ENCODE measurements at places on chromosomes 3 and 15. TPM values are rescaled to one million over a fixed set of nuclear protein-coding genes. Genes with fewer than 3 reads are reported as not detected.

Gene GOLGA8S
- total RNA-seq = 0.14 TPM

Gene TAMM41
- 22.0 TPM for total RNA-seq

Gene PAQR5
- total RNA-seq = not detected

Gene CCR8
- 2.1 TPM for total RNA-seq

GRCh38 chr15:45684533-45684932, 49.7 kb downstream of the SQOR start:
- H3K27ac ChIP-seq = no peak overlapping the region
- no peak for DNase-seq
- H3K27me3 ChIP-seq = no peaks in the 10 kb centered on the region
- no peaks in the 10 kb centered on the region for H3K4me1 ChIP-seq
- no peak overlapping the region for H3K4me3 ChIP-seq

- H3K4me1 ChIP-seq = peaks cover 7% of the 10 kb centered on the region
- no peak overlapping the region for H3K4me3 ChIP-seq
- no peak for DNase-seq
- H3K27me3 ChIP-seq = peaks cover 44% of the 10 kb centered on the region
These were observed 2.4 kb downstream of the RHCG start for GRCh38 chr15:89494031-89494430.

DNA sequence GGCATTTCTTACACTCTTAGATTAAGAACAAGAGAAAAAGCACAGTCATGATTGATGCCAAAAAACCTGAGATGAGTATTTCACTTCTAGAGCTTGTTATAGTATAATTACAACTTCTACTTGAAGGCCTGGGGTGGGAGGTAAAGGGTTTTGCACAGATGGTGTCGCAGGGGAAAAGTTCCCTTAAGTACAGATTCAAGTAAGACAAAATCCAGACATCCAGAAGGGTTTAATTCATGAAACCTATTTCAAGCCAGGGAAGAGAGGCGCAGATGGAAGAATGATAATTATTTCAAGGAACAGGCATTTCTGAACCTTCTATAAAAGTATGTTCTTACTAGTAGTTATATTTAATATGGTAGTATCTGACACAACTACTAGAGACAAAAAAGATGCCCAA, 70.6 kb downstream of the TM4SF4 start:
- H3K4me1 ChIP-seq = no peaks in the 10 kb centered on the region
- DNase-seq = no peak
- H3K27ac ChIP-seq = no peak overlapping the region
- no peaks in the 10 kb centered on the region for H3K36me3 ChIP-seq
- no peaks in the 10 kb centered on the region for H3K27me3 ChIP-seq

GRCh38 chr15:90192961-90193786, 8.0 kb upstream of the SEMA4B start:
- peaks cover 29% of the 10 kb centered on the region for H3K4me1 ChIP-seq
- no peak overlapping the region for H3K27ac ChIP-seq
- H3K27me3 ChIP-seq = no peaks in the 10 kb centered on the region

DNA sequence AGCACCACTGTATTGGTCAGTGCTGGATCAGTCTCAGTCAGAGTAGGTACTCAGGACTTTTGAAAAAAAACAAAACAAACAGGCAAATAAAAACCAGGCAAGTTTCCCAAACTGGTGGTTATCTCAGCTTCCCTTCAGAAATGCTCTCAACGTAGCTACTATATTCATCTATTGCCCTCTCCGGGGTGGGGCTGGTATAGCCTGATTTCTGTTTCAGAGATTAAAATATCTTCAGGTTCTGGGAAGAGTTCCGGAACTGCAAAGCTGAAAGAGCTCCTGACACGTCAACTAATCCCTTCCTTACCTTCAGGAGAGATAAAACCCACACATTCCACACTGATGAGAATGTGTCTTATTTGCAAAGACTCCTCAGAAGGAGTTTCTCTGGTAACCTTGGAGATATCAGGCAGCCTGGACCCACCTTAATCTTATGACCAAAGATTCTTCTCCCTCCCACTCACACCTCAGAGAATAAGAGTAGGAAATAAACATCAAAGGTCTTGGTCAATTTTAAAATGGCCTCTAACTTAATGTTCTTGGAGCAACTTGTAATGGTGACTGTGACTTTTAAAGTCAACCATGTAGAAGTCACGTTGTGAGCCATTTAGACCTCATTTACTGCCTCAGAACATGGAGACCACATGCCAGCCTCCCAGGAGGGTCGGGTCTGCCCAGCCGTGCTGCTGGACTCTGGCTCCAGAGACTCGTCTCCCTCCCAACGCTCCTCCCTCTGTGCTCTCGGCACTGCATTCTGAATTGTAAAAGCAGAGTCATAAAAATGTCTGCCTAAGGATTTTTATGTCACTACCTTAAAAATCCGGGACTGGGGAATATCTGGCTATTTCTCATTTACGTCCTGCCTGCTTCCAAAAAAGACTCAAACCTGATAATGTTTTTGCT, 53.8 kb downstream of the CDCP1 start:
- peaks cover 4% of the 10 kb centered on the region for H3K4me1 ChIP-seq
- no peak overlapping the region for H3K27ac ChIP-seq
- no peaks in the 10 kb centered on the region for H3K27me3 ChIP-seq
- no peaks in the 10 kb centered on the region for H3K36me3 ChIP-seq
- H3K4me3 ChIP-seq = no peak overlapping the region

DNA sequence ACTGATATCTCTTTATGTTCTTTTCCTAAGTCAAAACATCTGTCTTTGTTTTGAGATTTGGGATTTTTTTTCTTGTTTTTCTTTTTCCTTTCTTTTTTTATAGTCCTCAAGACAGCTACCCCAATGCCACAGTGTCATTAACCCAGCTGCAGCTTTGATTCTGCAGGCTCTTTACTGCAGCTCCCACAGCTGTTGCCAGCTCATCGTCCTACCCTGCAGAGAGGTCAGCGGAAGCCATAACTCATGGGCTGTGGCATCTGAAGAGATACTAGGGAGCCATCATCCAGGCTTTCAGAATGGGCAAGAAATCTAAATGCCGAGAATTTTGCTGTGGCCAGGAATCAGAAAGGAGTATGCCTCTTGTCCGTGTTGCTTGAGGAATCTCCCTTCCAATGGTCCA, 44.3 kb upstream of the SLC24A5 start:
- peaks cover 5% of the 10 kb centered on the region for H3K27me3 ChIP-seq
- no peak overlapping the region for H3K27ac ChIP-seq
- no peaks in the 10 kb centered on the region for H3K36me3 ChIP-seq
- no peaks in the 10 kb centered on the region for H3K4me1 ChIP-seq
- DNase-seq = no peak
- H3K4me3 ChIP-seq = no peak overlapping the region

DNA sequence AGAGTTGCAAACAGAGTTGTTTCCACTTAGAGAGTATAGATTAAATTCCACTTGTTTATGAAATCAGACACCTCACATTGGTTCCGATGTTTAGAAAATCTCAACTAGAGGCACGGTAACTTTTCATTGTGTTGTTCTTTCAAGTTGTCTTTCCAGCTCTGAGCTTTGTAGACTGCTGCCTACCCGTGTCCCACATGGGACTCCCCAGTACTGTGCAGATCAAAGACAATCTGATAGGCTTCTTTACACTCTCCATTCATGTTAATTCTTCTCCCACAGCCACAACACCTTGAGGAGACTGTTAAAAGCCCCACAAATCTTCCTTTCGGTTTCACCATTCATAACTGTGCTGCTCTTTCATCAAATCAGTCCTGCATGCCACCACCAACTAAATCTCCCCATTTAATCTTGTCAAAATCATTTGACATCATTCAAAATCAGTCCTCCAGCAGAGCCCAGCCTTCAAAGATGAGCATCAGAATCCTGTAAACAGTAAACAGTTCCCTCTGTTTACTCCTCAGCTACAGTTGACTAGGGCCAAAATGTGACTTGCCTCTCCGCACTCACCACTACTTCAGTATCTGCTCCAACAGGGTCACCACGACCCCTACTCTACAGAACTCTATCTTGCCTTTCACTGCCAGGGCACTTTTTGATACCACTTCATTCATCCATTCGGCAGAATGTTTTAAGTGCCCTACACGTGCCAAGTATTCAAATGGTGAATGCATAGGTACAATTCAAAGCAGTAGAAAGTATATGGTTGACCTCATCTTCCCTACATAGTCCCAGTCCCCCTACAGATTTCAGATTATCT, 8.3 kb downstream of the ANXA2 start:
- peak overlapping the region; percentile 19 for H3K4me3 ChIP-seq
- H3K27me3 ChIP-seq = no peaks in the 10 kb centered on the region
- H3K27ac ChIP-seq = no peak overlapping the region
- peaks cover 8% of the 10 kb centered on the region for H3K36me3 ChIP-seq
- peak; percentile 16 for DNase-seq

DNA sequence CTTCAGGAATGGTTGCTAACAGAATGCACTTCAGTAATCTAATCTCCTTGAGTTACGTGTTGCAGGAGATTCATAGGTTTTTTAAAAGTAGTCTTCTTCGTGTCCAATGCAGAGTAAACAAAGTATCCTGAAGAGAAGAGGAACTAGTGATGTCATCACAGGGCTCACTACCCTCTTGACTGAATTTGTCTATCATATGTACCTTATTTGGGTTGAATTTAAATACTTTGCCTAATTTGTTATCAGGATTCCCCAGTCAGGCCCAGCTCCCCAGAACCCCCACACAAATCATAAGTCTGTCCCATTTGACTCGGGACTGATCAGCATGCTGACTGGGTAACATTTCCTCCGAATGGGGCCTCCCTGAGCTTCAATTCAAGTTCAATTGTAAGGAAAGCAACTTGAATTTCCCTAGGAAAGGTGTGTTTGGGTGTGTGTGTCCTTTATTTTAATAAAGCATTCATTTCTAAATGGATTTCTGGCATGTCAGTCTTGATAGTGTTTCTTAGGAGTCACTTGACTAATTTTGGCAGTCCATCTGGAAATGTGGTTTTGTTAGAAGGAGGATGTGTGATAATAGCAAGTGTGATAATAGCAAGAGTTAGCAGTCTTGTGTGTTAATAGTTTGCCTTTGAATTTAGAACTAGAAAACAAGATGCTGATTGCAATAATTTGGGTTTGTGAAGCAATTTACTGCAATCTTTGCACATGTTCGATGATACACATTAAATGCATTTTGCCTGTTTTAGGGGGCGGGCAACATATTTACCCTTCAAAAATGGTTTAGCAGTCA, 21.9 kb downstream of the OXNAD1 start:
- H3K27ac ChIP-seq = peak overlapping the region; percentile 88
- no peaks in the 10 kb centered on the region for H3K27me3 ChIP-seq
- peak; percentile 66 for DNase-seq
- no peaks in the 10 kb centered on the region for H3K36me3 ChIP-seq
- H3K4me3 ChIP-seq = peak overlapping the region; percentile 91
- H3K4me1 ChIP-seq = peaks cover 39% of the 10 kb centered on the region

DNA sequence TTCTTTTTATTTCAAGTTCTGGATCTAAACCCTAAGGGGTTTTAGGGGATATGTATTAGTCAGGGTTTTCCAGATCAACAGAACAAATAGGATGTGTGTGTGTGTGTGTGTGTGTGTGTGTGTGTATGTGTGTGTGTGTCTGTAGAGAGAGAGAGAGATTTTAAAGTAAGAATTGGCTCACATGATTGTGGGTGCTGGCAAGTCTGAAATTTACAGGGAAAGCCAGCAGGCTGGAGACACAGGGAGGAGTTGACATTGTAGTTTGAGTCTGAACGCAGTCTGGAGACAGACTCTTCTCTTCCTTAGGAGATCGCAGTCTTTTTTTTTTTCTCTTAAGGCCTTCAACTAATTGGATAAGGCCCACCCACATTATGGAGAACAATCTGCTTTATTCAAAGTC, 428.8 kb upstream of the TBL1XR1 start:
- H3K27me3 ChIP-seq = no peaks in the 10 kb centered on the region
- no peak overlapping the region for H3K4me3 ChIP-seq
- H3K4me1 ChIP-seq = no peaks in the 10 kb centered on the region
- no peak for DNase-seq

GRCh38 chr3:51819151-51819550, 40.1 kb upstream of the IQCF6 start:
- H3K27me3 ChIP-seq = peaks cover 8% of the 10 kb centered on the region
- H3K4me1 ChIP-seq = peaks cover 3% of the 10 kb centered on the region
- DNase-seq = no peak
- no peak overlapping the region for H3K4me3 ChIP-seq
- no peak overlapping the region for H3K27ac ChIP-seq
- no peaks in the 10 kb centered on the region for H3K36me3 ChIP-seq

- no peak overlapping the region for H3K27ac ChIP-seq
- no peaks in the 10 kb centered on the region for H3K4me1 ChIP-seq
- no peak for DNase-seq
- no peaks in the 10 kb centered on the region for H3K27me3 ChIP-seq
- H3K36me3 ChIP-seq = no peaks in the 10 kb centered on the region
These were observed 42.2 kb downstream of the CHDH start for GRCh38 chr3:53803816-53804695.

GRCh38 chr3:59856934-59857460, 807.2 kb upstream of the CFAP20DC start:
- no peak for DNase-seq
- H3K27me3 ChIP-seq = no peaks in the 10 kb centered on the region
- H3K4me1 ChIP-seq = peaks cover 2% of the 10 kb centered on the region
- H3K4me3 ChIP-seq = no peak overlapping the region

DNA sequence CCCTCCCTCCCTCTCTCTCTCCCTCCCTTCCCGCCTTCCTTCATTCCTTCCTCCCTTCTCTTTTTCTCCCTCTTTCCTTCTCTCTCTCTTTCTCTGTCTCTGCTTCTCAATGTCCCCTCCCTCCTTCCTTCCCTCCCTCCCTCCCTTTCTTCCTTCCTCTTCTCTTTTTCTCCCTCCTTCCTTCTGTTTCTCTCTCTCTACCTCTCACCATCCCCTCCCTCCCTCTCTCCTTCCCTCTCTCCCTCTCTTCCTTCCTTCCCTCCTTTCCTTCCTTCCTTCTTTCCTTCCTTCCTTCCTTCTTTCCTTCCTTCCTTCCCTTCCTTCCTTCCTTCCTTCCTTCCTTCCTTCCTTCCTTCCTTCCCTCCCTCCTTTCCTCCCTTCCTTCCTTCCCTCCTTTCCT, 504.6 kb downstream of the EPHA3 start:
- H3K4me1 ChIP-seq = no peaks in the 10 kb centered on the region
- H3K27ac ChIP-seq = no peak overlapping the region
- no peak overlapping the region for H3K4me3 ChIP-seq
- no peaks in the 10 kb centered on the region for H3K27me3 ChIP-seq
- no peaks in the 10 kb centered on the region for H3K36me3 ChIP-seq

GRCh38 chr3:174659511-174659910, 199.6 kb upstream of the NAALADL2 start:
- no peak overlapping the region for H3K4me3 ChIP-seq
- no peaks in the 10 kb centered on the region for H3K36me3 ChIP-seq
- no peaks in the 10 kb centered on the region for H3K27me3 ChIP-seq
- no peak overlapping the region for H3K27ac ChIP-seq
- H3K4me1 ChIP-seq = no peaks in the 10 kb centered on the region

- no peaks in the 10 kb centered on the region for H3K4me1 ChIP-seq
- no peak overlapping the region for H3K27ac ChIP-seq
- no peak for DNase-seq
- no peaks in the 10 kb centered on the region for H3K27me3 ChIP-seq
These were observed 230.1 kb downstream of the CLSTN2 start for GRCh38 chr3:140164922-140165590.

Measured in CD4-positive, alpha-beta T cell (primary cell).